ENCODE measurements at places on chromosomes 11 and 22.

GRCh38 chr22:41347066-41347859 lies 34.5 kb upstream of the TEF start:
- DNase-seq: no peak

GRCh38 chr11:64407630-64408029 lies 48.7 kb downstream of the RPS6KA4 start:
- no peak for DNase-seq

- no peak for DNase-seq
Measured at GRCh38 chr11:133991101-133991500, 34.3 kb upstream of the IGSF9B start.

DNA sequence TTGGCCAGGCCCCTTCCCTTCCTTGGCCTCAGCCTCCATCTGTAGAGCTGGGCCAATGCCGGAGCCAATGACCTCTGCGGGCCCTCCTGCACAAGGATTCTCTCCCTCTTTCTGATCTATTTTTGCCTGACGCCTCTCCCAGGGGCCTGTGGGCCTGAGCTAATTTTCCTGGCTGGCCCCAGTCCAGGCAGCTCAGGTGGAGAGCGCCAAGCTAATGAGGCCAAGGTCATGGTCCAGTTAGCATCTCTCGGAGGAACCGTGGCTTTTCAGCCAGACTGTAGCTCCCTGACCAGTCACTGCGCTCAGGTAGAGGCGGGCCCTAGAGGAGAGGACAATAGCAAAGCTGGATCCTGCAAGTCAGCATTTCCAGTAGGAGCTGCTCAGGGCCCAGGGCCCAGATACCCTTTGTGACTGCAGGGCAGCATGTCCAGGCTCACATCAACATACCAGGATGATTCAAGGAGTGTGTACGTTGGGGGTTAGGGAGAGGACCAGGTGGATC lies 43.5 kb downstream of the APOL3 start:
- no peak for DNase-seq

DNA sequence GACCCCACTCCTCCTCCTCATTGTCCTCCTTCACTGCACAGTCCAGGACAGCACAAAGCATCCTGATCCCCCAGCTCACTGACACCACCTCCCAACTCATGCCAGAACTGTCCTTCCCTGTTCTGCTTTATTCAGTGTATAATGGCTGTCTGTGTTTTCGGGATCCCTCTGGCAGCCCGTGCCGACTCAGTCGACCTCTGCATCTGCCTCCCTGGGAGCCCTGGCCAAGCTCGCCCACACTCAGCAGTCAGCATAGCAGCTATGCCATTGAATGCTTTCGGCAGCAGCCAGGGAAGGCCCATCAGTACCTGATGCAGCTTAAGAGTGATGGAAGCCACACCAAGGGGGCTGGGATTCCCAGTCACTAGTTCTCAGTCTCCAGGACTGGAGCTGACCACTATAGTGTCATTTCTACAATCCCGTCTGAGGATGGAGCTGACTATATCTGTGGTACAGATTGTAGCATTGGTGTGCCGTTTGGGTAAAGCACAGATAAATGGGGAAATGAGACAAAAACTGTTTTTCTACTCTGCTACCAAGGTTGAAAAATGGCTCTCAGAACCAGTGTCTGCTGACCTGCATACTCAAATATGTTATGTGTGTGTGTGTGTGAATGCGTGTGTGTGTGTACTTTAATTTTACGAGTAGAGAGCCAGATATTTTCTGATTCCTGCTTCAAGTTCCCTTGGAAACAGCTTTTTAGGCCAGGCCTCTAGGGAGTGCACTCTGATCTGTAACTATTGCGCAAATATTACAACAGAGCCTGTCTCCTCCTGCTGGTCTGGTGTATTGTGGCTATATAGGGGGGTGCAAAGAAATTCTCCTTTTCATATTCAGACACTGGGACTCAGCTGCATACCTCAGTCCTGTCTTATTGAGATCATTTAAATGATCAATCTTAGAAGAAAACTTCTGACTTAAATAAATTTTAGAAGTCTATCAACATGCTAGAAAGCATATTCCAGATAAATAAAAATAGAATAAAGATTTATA lies 78.8 kb upstream of the TOP3B start:
- DNase-seq: no peak

- no peak for DNase-seq
Measured at GRCh38 chr22:19526702-19527111, 2.5 kb upstream of the CLDN5 start.

GRCh38 chr11:35982061-35982460 lies 38.2 kb downstream of the LDLRAD3 start:
- DNase-seq: no peak

DNA sequence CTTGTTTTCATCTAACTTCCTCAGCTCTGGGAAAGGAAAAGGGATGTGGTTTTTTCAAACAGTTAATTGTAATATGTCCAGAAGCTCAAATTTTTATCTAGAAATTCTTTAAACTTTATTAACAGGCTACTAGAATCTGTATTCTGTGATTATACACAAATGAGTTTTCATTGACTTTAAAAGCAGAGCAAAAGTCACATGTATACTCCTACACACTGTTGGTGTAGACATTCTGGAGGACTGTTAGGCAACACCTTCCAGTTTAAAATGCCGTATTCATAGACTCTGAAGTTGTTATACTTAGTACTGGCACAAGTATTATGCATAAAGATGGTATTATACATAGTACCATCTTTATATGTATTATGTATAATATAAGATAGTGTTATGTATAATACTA lies 64.9 kb downstream of the SPECC1L start:
- no peak for DNase-seq

DNA sequence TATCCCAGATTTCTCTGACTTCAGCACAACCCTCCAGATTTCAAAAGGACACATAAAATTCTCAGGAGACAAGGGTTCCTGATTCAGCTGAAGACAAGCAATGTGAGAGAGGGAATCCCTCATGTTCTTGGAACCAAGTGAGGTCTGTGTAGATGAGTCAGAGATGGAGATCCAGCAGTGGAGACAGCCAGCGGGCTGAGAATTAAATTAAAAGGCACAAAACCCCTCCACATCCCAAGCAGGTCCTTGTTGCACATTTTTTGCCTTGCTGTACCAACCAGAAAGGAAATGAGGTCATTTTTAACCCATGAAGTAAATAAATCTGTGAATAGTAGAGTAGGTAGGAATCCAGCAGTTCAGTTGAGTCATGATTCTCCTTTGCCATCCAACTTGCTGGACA lies 9.7 kb downstream of the MTNR1B start:
- no peak for DNase-seq

DNA sequence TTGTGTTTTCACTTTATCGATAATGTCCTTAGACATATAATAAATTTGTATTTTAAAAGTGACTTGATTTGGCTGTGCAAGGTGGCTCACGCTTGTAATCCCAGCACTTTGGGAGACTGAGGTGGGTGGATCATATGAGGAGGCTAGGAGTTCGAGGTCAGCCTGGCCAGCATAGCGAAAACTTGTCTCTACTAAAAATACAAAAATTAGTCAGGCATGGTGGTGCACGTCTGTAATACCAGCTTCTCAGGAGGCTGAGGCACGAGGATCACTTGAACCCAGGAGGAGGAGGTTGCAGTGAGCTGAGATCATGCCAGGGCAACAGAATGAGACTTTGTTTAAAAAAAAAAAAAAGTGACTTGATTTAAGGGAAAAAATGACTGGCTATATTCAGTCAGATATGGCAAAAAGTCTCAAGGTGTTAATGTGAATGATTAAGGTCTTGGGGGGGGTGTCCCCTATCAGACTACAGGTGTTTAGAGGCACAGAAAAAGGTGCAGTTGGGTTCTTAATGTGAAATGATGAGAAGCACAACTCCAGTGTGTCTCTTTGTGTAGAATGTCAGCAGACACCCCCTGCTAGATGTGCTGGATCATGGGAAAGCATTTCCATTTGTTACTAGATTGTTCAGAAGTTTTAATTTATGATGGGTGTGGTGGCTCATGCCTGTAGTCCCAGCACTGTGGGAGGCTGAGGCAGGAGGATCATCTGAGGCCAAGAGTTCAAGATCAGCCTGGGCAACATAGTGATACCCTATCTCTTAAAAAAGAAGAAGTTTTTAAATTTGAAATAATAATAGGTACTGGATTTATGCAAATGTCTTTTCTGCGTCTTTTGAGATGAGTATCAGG lies 17.0 kb downstream of the NEAT1 start:
- no peak for DNase-seq

DNA sequence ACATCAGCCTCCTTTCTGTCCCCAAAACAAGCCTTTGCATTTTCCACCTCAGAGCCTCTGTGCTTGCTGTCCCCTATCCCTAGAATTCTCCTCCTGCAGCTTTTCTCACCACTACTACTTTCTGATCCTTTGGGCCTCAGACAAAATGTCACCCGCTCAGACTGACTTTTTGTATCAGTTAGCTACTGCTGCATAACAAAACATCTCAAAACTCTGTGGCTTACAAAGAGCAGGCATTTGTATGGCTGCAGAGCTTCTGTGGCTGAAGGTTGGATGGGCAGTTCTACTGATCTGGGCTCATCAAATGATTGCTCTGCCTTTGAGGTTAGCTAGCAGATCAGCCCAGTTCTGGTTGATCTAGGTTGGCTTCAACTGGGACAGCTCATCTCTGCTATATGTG lies 248.7 kb downstream of the MN1 start:
- DNase-seq: no peak

- no peak for DNase-seq
Measured at GRCh38 chr11:72766152-72766902, 14.1 kb upstream of the ARAP1 start.

DNA sequence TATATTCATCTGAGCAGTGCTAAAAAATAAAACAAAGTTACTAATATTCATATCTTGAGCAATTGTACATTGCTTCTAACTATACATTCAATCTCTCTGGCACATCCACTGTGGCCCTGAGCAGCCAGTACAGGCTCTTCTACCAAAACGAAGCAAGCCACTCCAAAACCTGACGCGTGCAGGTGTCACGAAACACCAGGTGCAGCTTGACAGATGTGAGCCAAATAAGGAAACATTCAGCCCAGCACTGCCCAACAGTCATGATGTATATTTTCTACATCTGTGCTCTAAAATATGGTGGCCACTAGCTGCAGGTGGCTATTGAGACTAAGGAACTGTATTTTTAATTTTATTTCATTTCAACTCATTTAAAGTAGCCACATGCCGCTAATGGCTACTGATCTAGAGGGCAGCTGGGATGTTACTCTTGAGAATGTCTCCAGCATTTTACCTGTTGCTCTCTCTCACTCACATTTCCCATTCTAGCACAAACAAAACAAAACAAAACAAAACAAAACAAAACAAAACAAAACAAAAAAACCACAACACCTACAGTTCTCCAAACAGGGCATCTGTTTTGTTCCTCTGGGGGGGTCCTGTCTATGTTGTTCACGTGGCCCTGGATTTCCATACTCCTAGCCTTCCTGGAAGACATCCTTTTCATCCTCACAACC lies 77.7 kb downstream of the LARGE1 start:
- DNase-seq: no peak

GRCh38 chr11:81422402-81422801 lies 1311.3 kb downstream of the FAM181B start:
- DNase-seq: no peak

GRCh38 chr11:130118636-130119387 lies 40.8 kb upstream of the ST14 start:
- no peak for DNase-seq

- no peak for DNase-seq
Measured at GRCh38 chr11:27555264-27555663, 48.7 kb upstream of the LIN7C start.

- DNase-seq: no peak
Measured at GRCh38 chr11:65947133-65947532, 1.9 kb downstream of the TSGA10IP start.

GRCh38 chr11:67271541-67272284 lies 5.4 kb downstream of the GRK2 start:
- DNase-seq: no peak

GRCh38 chr11:126756421-126756820 lies 244.1 kb downstream of the KIRREL3 start:
- DNase-seq: no peak

GRCh38 chr11:58992489-58992888 lies 53.2 kb downstream of the GLYATL1 start:
- DNase-seq: no peak

DNA sequence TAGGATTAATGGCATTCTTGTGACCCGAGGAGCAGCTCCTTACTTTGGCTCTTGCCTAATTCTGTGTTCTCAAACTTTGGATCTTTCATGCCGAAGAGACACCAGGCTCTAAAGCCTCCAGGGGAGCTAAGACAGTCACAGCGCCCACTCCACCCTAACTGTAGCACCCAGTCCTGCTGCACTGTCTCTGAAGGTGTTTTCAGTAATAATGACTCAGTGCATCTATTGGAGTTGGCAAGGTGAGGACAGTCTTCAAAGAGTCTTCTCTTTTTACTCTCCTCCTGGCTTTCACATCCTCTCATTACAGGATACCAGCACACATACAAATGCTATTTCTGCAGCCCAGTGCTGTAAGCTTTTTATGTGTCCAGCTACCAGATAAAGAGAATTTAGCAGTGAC lies 69.4 kb downstream of the PPFIBP2 start:
- no peak for DNase-seq

DNA sequence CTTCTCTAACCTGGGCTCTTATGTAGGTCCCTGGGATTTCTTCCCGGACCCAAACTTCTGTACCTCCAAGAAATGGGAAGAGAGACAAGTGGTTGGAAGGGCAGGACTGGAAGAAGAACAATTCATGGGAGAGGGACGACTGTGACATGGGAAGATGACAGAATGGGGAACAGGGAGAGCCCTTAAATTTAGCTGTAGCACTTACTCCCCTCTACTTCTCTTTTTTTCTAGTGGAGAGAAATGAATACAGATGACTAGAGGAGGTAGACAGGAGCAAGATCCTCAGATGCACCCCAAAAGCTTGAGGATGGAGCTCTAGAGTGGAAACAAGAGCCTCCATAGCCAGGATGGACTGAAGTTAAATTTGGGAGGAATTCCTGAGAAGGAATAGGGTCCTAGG lies 2.3 kb downstream of the RHOG start:
- DNase-seq: no peak

DNA sequence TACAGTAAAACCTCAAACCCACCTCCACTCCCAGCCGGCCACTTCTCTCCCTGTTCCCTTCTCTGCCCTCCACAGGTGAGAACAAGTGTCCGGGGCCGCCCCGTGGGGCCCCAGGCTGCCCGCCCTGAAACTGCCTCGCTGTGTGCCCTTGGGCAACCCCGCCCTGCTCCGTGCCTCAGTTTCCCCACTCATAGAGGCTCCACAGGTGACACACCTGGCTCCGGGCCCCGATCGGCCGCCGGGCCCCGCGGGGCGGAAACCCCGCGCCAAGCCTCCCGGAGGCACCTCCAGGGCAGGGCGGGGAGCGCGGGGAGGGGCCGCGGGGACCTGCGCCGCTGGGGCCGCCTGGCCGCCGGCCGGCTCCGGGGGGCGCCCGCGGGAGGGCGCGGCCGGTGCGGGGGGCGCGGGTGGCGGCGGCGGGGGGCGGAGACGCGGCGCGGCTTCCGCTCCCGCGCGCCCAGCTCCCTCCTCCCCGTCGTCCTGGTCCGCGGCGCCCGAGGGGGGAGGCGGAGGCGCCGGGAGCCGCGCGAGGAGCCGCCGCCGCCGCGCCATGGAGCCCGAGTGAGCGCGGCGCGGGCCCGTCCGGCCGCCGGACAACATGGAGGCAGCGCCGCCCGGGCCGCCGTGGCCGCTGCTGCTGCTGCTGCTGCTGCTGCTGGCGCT lies at the start of gene LRP5:
Gene LRP5, plus strand, starts transcription at position 475 of the 663 bp plus-strand sequence. Its CDS starts 124 bp downstream, at position 599.
- DNase-seq: no peak

Measured in T follicular helper cell (primary cell).